Immature natural killer cell (primary cell): ENCODE measurements at places on chromosomes 6 and 20.

- DNase-seq: no peak
Observed at GRCh38 chr6:145352382-145353080, 382.8 kb downstream of the EPM2A start.

DNA sequence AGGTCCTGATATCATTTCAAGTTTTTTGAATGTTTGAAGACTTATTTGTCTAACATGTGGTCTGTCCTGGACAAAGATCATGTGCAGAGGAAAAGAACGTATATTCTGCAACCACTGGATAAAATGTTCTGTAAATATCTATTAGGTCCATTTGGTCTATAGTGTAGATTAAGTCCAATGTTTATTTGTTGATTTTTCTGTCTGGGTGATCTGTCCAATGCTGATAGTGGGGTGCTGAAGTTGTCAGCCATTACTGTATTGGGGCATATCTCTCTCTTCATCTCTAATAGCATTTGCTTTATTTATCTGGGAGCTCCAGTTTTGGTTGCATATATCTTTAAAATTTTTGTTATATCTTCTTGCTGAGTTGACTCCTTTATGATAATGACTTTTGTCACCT, 258.4 kb upstream of the CITED2 start:
- no peak for DNase-seq

DNA sequence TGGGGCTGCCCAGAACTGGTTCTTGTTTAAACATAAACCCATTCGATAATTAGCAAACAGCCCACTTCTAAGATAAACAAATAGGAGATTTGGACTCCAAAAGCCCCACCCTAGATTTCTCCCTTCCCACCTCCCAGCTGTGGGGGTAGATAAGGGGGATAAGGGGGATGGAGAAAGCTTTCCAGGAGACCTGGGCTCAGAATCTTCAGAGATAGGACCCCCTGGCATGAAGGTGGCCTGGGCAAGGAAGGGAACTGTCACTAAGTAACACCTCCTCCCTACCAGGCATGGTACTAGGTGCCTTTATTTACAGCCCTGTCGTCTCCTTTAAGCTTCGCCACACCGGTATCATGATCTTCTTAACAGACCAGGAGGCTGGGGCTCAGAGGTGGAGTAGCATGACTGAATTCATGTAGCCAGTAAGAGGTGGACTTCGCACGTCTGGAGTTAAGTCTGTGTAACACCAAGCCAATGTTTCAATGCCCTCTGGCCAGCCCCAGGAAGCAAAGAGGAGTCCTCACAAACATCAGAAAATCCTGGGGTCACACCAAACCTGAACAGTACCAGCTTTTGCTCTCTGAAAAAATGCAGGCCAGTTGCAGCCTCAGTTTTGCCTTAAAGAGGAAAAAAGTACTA, 4.6 kb downstream of the SDC4 start:
- DNase-seq: no peak

DNA sequence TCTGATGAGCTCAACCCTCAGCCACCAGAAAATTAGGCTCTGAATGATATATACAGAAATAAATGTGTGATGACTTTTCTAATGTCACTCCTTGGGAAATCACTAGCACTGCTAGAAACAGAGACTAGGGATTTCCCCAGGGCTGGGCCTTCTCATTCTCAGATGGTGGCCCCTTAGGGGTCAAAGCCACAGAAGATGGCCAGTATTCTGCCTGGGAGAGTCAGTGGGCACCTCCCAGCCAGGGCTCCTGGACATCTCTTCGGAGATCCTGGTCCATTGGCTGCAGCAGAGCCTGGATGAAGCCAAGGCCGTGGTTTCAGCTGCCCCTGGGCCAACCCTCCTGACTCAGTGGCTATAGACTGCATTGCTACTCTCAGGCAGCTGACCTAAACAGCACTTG, 276.9 kb upstream of the SUPT3H start:
- no peak for DNase-seq

DNA sequence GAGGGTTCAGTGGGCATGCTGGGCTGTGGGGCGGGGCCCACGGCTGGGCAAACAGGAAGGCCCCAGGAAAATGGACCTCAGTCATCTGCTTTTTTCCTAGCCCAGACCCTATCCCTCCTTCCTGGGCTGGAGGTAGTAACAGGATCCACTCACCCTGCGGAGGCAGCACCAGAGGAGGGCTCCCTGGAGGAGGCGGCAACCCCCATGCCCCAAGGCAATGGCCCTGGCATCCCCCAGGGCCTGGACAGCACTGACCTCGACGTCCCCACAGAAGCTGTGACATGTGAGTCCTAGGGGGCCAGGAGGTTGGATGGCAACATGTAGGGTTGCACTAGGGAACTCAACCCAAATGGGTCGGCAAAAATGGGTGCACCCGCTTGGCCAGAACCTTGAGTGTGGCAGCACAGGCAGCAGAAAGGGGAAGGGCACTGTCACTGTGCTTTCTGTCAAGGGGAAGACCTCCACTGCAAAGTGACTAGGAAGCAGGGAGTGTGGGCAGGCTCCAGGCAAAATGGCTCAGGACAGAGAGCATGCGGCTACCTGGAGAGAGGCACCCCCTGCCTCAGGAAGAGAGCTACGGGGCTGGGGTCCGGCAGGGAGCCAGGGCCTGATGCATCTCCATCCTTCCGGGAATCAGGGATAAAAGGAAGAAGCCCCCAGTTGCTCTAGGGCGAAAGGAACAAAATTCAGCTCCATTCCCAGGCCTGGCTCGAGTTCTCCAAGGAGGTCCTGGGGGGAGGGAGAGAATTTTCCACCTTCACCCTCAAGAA, 7.9 kb downstream of the MDFI start:
- DNase-seq: no peak

GRCh38 chr20:703006-703405, 27.4 kb upstream of the SCRT2 start:
- DNase-seq: no peak

DNA sequence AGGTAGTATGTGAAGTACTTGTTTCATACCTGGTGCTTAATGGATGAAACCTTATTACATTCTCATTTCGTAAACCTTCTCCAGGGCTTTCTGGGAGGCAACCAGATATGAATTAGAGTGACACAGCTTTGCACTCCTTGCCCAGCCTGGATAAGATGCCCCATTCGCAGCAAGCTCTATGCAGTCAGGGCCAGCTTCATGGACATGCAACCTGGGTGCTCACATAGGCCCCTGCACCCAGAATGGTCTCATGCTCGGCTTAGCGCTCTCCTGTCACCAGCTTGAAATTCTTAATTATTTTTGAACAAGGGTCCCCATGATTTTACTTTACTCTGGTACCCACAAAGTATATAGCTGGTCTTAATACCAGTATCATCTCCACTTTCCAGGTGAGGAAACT, 11.3 kb upstream of the PTGIS start:
- DNase-seq: no peak

- no peak for DNase-seq
Observed at GRCh38 chr6:156701966-156702365, 75.2 kb upstream of the ARID1B start.

DNA sequence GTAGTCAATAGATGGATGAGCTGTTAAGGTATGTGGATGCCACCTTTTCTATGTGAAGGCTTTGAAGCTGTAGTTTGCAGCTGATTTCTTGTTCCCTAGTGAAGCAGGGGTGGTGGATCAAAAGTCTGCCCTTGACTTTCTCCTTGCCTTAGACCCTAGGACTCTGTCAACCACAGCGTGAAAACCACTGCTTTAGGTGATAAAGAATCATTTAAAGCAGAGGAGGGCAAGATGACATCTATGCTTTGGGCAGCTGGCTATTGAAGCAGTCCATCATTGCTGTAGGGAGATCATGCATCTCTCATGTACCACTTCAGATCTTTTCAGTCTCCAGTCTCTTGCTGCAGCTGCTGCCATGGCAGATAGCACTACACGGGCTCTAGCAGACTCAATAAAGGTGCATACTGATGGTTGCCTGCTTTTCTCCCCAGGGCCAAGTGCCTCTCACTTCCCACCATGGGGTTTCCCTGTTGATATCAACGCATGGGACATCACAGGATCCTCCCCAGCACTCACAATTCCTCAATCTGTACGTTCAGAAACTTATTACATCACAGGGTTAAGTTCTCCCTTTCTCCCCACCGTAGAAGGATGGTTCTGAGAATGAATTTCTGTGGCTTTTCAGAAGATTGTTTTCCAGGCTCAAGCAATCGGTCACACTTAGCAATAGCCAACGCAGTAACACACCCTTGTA, 122.0 kb upstream of the STMND1 start:
- DNase-seq: peak; percentile 33

- no peak for DNase-seq
Observed at GRCh38 chr20:59634435-59635005, 30.2 kb downstream of the PHACTR3 start.

GRCh38 chr20:37504404-37505096, 16.5 kb upstream of the NNAT start:
- no peak for DNase-seq

- no peak for DNase-seq
Observed at GRCh38 chr6:3535033-3535775, 78.4 kb upstream of the SLC22A23 start.

GRCh38 chr6:3607599-3607998, 143.9 kb downstream of the PXDC1 start:
- DNase-seq: no peak

DNA sequence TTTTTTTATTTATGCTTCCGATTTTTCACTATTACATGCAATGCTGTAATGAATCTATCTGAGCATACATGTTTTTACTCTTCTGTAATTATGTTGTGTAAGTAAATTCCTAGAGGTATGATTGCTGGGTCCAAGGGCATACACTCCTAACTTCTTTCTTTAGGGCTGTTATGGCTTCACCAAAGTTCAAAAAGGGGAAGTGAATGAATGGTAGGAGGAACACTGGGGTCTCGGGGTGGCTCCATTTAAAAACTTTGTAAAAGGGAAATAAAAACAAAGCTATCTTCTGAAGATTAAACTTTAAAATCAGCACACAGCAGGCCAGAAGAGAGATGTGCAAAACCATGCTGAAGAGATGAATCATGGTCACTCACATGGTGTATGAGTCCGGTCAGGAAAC, 289.1 kb upstream of the SUPT3H start:
- DNase-seq: no peak

DNA sequence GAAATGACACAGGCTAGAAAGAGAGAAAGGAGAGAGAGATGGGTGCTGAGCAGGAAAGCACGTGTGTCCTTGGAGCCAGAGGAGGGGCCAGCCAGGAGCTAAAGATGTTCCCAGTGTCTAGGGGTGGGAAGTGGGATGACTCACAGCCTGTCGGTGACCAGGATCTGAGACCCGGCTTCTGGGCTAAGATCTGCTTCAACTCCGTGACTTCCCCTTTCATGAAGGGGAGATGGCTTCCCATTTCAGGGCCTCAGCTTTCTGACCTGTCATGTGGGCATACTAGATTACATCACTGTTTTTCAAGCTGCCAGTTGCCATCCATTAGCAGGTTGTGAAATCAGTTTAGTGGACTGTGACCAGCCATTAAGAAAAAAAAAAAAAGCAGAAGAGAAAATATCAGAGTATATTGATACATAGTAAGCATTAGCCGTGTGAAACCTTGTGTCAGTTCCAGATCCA, 5.4 kb downstream of the TGM3 start:
- no peak for DNase-seq

- no peak for DNase-seq
Observed at GRCh38 chr6:146135167-146135566, 106.3 kb downstream of the GRM1 start.

DNA sequence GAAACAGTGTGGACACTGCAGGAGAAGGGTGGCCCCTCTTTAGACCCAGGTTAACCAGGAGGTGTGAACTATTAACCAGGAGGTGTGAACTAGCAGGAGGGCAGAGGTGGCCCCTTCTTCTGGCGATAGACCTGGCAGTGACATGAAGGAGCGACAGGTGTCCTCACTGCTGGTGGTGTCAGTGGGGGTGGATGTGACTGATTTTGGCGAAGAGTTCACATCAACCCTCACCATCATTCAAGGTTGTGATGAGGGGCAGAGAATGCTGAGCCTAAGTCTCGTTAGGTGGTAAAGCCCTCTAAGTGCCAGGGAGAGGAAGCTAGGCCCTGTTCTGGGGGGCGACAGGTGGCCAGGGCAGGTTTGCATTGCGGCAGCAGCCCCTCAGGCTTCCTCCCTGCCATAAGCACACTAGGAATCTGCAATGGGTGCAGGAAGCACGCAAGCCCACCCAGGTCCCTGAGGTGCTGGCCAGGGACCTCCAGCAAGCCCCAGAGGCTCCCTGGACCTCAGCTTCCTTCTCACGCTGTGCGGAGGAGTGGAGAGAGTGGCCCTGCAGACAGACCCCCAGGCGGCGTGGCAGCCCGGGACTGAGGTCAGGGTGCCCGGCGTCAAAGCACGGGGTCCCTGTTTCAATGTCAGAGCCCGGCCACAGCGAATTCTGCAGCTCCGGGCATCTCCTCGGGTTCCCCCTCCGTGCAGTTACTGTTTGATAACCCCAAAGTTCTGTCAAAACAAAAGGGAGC, 13.7 kb downstream of the NPEPL1 start:
- DNase-seq: no peak

GRCh38 chr20:2798095-2798805, 2.2 kb downstream of the CPXM1 start:
- no peak for DNase-seq
